ENCODE measurements at places on chromosomes 16 and 17. TPM values are rescaled to one million over a fixed set of nuclear protein-coding genes. Genes with fewer than 3 reads are reported as not detected.

- H3K4me1 ChIP-seq, result no peaks in the 10 kb centered on the region
- no peak for DNase-seq
- H3K4me3 ChIP-seq, result no peak overlapping the region
- H3K36me3 ChIP-seq, result no peaks in the 10 kb centered on the region
These were observed 58.2 kb upstream of the CBX4 start for GRCh38 chr17:79897243-79898063.

GRCh38 chr17:2395258-2396181, 5.3 kb downstream of the MNT start:
- H3K4me3 ChIP-seq, result no peak overlapping the region
- no peak for DNase-seq
- H3K27ac ChIP-seq, result peak overlapping the region; percentile 78

- H3K36me3 ChIP-seq, result no peaks in the 10 kb centered on the region
- peaks cover 7% of the 10 kb centered on the region for H3K4me1 ChIP-seq
- no peak overlapping the region for H3K4me3 ChIP-seq
- H3K27me3 ChIP-seq, result no peaks in the 10 kb centered on the region
- no peak for DNase-seq
- H3K27ac ChIP-seq, result no peak overlapping the region
These were observed 44.6 kb upstream of the ZNF750 start for GRCh38 chr17:82884341-82884969.

- no peak overlapping the region for H3K4me3 ChIP-seq
- H3K4me1 ChIP-seq, result peaks cover 21% of the 10 kb centered on the region
- no peaks in the 10 kb centered on the region for H3K27me3 ChIP-seq
These were observed 2.5 kb downstream of the DCAKD start for GRCh38 chr17:45048795-45049563.

DNA sequence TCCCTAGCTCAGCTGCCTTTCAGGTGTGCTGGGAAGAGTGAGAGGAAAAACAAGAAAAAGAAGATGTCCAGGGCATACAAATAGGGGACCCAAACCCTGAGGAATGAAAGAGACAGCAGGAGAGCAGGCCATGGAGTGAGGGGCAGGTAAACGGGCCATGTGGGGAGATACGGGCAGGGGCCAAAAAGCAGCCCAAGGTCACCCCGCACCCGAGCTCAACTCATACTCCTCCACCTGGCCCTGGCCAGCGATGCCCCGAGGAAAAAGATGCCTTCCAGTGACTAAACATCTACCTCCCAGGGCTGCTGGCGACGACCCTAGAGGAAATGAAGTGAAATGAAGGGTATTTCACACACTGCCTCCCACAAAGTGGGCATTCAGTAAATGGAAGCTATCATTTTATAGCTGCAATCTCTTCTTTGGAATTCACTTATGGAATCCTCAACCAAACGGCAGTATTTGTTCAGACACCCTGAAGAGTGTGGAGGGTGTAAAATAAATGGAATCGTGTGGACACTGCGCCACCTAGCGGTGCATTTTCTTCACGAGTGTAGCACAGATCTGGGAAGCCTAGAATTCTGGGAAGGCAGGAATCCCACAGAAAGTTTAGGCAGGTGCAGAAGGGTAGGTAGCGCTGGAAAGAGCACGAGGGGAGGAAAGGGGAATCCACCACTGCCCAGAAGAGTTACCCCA, 14.9 kb downstream of the ELAC2 start:
- H3K4me3 ChIP-seq, result no peak overlapping the region
- H3K27me3 ChIP-seq, result no peaks in the 10 kb centered on the region
- DNase-seq, result peak; percentile 40
- no peak overlapping the region for H3K27ac ChIP-seq

GRCh38 chr17:10743316-10744009, 13.6 kb upstream of the TMEM220 start:
- DNase-seq, result peak; percentile 44
- no peaks in the 10 kb centered on the region for H3K36me3 ChIP-seq
- H3K4me1 ChIP-seq, result no peaks in the 10 kb centered on the region
- H3K4me3 ChIP-seq, result no peak overlapping the region

GRCh38 chr17:31250229-31250628, 46.8 kb downstream of the OMG start:
- no peak for DNase-seq
- peaks cover 6% of the 10 kb centered on the region for H3K36me3 ChIP-seq
- H3K4me3 ChIP-seq, result no peak overlapping the region
- H3K27ac ChIP-seq, result peak overlapping the region; percentile 6
- H3K27me3 ChIP-seq, result no peaks in the 10 kb centered on the region
- peaks cover 17% of the 10 kb centered on the region for H3K4me1 ChIP-seq

- DNase-seq, result no peak
- no peak overlapping the region for H3K27ac ChIP-seq
- no peaks in the 10 kb centered on the region for H3K36me3 ChIP-seq
- H3K4me1 ChIP-seq, result peaks cover 6% of the 10 kb centered on the region
- no peak overlapping the region for H3K4me3 ChIP-seq
These were observed 122.7 kb downstream of the RGS9 start for GRCh38 chr17:65259696-65260485.

DNA sequence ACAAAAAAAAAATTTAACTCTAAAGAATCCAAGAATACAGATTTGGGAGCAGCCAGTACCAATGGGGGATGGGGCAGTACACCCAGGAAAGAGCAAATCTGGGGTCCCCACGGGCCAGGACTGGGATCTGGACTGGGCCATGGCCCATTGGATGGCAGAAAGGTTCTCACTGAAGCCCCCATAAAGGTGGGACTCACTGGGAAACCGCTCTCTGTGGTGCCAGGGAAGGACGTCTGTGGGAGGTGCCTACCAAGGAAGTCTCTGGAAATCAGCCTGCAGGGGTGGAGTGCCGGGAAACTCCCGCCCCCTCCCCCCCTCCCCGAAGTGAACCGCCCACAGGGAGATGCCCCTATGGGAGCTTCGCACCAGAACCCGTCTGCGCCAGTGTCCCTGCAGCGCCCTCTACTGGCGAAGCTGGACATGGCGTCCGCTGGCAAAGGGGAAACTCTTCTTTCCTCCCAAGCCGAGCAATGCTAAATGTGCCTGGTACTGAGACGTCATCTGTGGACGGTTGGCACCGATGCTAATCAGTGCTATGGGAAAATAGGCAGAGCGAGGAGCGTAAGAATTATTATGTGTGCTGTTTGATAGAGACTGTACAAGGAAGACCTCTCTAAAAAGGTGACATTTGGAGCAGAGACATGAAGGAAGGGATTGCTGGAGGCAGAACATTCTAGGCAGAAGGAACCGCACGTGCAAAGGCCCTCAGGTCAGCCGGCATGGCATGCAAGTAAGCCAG, 671.1 kb downstream of the WWOX start:
- no peaks in the 10 kb centered on the region for H3K27me3 ChIP-seq
- no peaks in the 10 kb centered on the region for H3K4me1 ChIP-seq
- H3K4me3 ChIP-seq, result no peak overlapping the region
- H3K27ac ChIP-seq, result no peak overlapping the region
- H3K36me3 ChIP-seq, result no peaks in the 10 kb centered on the region

DNA sequence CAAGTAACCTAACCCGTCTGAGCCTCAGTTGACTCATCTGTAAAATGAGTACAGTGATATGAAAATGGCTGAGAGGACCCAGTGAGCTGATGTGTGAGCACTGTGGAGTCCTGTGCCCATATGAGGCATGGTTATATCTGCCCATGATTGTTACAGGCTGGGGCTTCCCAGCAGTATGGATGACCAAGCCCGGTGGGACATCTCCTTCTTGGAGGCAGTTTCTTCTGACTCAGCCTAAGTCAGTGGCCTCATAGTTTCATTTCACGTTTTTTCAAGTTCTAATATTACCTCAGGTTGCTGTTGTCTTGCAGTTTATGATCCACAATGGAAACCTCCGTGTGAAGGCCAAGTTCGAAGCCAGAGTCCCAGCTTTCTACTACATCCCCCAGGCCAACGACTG, 4.8 kb downstream of the ADAP2 start:
- H3K27ac ChIP-seq, result no peak overlapping the region
- H3K4me3 ChIP-seq, result no peak overlapping the region
- DNase-seq, result no peak
- H3K4me1 ChIP-seq, result peaks cover 4% of the 10 kb centered on the region
- H3K27me3 ChIP-seq, result peaks cover 18% of the 10 kb centered on the region

- no peak overlapping the region for H3K4me3 ChIP-seq
- H3K36me3 ChIP-seq, result no peaks in the 10 kb centered on the region
- no peak overlapping the region for H3K27ac ChIP-seq
- H3K4me1 ChIP-seq, result peaks cover 14% of the 10 kb centered on the region
- peaks cover 21% of the 10 kb centered on the region for H3K27me3 ChIP-seq
- DNase-seq, result no peak
These were observed 665 bp downstream of the PLXDC1 start for GRCh38 chr17:39150795-39151149.

GRCh38 chr17:76546556-76547182, 6.8 kb downstream of the PRCD start:
- peak; percentile 96 for DNase-seq
- H3K27me3 ChIP-seq, result peaks cover 7% of the 10 kb centered on the region
- no peaks in the 10 kb centered on the region for H3K36me3 ChIP-seq
- H3K4me1 ChIP-seq, result peaks cover 40% of the 10 kb centered on the region

- H3K4me3 ChIP-seq, result no peak overlapping the region
- H3K27me3 ChIP-seq, result no peaks in the 10 kb centered on the region
- no peak overlapping the region for H3K27ac ChIP-seq
- peaks cover 15% of the 10 kb centered on the region for H3K4me1 ChIP-seq
- DNase-seq, result no peak
- H3K36me3 ChIP-seq, result peaks cover 11% of the 10 kb centered on the region
These were observed 4.0 kb upstream of the TMEM88 start for GRCh38 chr17:7850701-7851437.

DNA sequence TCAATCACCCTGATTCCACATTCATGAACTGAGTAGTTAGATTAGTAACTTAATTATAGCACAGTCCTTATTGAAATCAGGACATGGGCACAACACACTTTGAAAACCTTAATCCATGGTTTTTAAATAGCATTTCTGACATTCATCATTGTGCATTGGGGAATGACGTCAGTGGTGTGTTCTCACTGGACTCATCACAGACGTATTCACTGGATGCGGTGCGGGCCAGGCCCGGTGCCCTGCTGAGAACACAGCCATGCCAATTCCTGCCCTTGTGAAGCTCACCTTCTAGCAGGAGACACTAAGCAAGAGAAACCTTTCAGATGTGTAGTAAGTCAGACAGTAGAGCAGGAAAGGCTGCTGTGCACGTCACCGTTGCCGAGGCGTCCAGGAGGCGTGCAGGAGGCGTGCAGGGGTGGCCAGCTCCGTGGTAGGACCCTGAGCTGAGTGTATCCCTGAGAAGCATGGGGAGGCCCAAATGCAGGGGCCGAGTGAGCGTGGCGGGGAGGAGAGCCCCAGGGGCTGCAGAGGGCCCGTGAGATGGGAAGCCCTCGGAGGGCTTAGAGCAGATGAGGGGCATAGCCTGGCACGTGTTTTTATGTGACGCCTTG, 12.9 kb downstream of the BANP start:
- H3K27ac ChIP-seq, result peak overlapping the region; percentile 95
- no peaks in the 10 kb centered on the region for H3K27me3 ChIP-seq
- no peaks in the 10 kb centered on the region for H3K36me3 ChIP-seq
- H3K4me1 ChIP-seq, result peaks cover 40% of the 10 kb centered on the region
- peak; percentile 64 for DNase-seq

The USP43 gene
- 5.3 TPM for total RNA-seq

The CCL16 gene
- total RNA-seq, result not detected

The MYADML2 gene
- not detected for total RNA-seq

The FBXW10 gene
- total RNA-seq, result not detected

The TAT gene
- total RNA-seq, result not detected

The ABCC12 gene
- not detected for total RNA-seq

The CD300LB gene
- total RNA-seq, result not detected

Measured in astrocyte (in vitro differentiated cells and primary cell).